ENCODE measurements at places on chromosomes 5 and 9.

DNA sequence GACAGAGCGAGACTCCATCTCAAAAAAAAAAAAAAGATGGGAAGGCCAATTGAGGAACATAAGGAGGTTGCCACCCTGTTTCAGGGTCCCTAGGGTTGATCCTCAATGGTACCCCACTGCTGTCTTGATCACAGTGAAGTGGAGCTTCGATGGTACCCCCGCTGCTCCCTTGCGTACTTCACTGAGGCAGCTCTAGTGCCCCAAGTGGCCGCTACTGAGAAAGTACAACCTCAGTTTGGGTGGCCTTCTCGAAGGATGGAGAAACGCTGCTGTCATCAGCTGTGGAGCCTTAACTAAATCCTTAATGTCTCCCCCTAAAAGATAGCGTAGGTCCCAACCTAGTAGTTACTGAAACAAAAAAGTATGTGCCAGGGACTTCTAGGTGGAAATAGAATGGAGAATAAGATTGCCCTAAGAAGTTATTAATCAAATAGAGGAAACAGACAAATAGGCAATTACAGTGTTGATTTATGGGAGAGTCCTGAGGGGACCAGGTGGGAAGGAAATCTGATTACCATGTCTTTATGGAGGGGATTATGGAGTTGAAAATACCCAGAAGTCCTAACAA is 6.3 kb downstream of the TESK1 start:
- no peak for DNase-seq

- DNase-seq = no peak
Observed at GRCh38 chr9:98532574-98532973, 176.2 kb downstream of the GABBR2 start.

- no peak for DNase-seq
Observed at GRCh38 chr5:82176115-82176814, 101.9 kb downstream of the RPS23 start.

DNA sequence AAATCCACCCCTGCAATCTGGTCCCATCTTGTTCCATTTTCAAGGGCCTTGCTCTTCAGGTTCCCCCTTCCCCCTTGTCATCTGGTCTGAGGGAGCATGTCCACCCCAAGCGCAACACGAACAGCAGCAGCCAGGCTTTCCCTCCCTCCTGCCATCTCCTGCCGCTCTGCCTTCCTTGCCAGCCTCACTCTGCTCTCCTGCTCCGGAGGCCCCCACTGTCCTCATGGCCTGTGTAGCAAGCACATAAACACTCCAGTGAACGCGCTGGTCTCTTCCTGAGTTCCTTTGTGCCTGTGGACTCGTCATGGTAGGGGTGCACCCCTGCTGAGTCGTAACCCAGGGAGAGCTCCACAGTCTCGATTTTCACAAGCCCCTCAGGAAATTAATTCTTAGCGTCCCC is 29.9 kb downstream of the TENT4A start:
- DNase-seq = no peak

DNA sequence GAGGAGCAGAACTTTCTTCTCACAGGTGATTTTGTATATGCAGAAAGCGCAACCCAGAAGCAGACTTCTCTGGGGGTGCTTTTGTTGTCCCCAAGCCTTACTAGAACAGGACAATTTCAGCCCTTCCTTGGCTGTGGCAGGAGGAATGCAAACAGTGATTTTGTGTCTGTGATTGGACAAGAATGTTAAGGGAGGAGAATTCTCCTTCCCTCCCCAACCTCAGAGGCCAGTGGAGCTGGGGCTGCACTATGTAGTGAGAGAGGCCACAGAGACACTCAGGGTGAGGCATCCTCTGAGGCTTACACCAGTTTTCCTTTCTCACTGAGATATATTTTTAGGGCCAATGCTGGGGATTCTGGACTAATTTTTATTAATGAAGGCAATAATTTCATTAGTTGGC is 58.8 kb downstream of the ZNF366 start:
- no peak for DNase-seq

- DNase-seq = no peak
Observed at GRCh38 chr9:132531195-132531594, 51.2 kb upstream of the BARHL1 start.

DNA sequence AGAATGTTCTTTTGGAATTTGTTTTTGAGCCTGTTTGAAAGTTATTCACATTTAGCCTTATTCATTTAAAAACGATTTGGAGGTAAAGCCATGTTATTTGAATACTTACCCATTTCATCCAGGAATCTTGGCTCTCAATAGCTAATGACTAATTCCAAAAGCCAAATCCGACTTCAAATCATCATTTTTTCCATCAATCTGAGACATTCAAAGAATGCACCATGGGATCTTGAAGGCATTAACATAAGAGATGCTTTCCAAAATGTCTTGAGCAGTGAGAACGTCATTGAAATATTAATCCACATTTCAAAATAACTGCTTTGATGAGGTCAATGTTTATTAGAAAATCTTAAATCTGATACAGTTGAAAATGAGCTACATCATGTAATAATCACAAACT is 617.0 kb upstream of the RORB start:
- no peak for DNase-seq

- DNase-seq = peak; percentile 46
Observed at GRCh38 chr5:138953387-138954256, 78.5 kb upstream of the LRRTM2 start.

- no peak for DNase-seq
Observed at GRCh38 chr5:88888291-88888690, 5.3 kb upstream of the MEF2C start.

DNA sequence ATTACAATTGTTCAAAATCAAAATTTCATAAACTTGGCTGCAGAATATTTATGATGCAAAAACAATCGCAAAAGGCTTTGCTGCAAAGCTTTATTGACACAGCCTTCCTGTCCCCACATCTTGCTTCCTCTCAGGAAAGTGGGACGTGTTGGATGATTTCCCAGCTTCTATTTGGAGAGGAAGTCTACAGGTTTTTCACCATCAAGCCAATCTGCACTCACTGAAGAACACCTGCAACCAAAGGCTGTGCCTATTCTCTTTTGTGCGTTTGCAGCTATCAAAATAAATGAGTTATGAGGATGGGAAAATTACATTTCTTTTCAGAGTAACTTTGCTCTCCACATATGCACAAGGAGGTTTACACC is 214.4 kb downstream of the PLK2 start:
- DNase-seq = no peak

DNA sequence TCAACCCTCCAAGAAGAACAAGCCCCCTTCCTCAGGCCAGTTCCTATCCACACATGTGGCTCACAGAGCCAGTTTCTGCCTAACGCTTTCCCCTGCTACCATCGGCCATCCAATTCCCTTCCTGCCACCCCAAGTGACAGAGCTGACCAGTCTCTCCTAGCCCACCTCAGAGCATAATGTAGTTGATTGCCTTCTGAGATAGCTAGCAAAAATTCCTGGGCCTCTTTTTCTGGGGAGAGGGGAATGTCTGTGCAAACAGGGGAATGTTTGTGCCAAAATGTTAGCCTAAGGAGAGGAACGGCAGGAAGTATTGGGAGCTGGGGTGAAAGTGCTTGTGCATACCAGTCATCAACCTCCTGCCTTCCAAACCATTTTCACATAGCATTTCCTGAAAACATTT is 157.0 kb downstream of the PJA2 start:
- no peak for DNase-seq

DNA sequence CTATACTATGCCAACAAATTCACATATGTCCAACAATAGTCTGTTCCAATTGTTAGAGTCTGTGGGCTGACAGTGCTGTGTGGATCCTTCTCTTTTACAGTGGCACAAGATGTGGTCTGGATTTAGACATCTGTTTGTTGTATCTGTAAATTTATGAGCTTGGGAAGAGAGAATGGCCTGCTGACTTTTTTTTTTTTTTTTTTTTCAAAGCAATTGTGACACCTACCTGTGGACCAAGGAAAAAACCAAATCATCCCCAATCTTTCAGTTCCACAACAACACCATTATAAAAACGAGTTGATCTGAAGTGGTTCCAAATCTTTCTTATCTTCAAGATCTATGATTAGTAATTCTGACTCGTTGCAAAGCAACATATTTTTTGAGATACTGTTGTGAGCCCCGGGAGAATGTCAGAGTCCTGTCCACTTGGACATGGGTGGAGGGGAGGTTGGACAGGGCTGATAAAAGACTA is 4.9 kb downstream of the IRX2 start:
- no peak for DNase-seq

DNA sequence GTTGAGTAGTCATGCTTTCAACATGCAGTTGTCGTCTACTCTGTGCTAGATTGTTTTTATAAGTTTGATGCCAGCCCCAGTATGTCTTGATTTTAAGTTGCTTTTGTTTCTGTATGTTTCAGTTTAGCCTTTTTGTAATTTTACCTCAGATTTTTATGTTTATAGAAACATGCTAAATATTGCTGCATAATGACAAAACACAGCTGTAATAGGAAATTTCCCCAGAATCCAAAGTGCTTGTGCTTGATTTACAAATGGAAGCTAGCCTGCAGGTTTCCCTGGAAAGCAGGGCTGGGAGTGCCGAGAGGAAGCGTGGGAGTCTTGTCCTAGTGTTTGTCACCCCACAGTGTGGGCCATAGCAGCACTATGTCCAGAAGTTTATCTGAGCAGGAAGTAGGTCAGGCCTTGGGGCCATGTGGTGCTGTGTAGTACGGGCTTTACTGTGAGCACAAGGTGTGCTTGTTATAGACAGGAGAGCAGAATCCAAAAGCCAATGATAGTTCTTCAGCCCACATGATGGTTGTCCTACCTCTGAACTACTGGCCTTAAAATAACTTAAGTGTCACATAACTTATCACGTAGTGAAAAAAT is 100.0 kb upstream of the NREP start:
- no peak for DNase-seq

GRCh38 chr5:108661024-108661423 is 86.7 kb upstream of the FER start:
- no peak for DNase-seq

- no peak for DNase-seq
Observed at GRCh38 chr9:108869092-108869725, 7.1 kb downstream of the ACTL7A start.
